ENCODE measurements at places on chromosomes 7 and 10.
A peak's percentile ranks its signal among the peaks of the same experiment; 100 is the strongest.

GRCh38 chr10:1419796-1420610 lies 317.3 kb downstream of the ADARB2 start:
- peaks cover 26% of the 10 kb centered on the region for H3K27me3 ChIP-seq
- peak overlapping the region; percentile 42 for H3K4me3 ChIP-seq
- H3K4me1 ChIP-seq, result peaks cover 8% of the 10 kb centered on the region
- no peaks in the 10 kb centered on the region for H3K36me3 ChIP-seq
- no peak overlapping the region for H3K27ac ChIP-seq

- no peak for DNase-seq
- H3K36me3 ChIP-seq, result no peaks in the 10 kb centered on the region
- H3K27me3 ChIP-seq, result peaks cover 8% of the 10 kb centered on the region
- peaks cover 7% of the 10 kb centered on the region for H3K4me1 ChIP-seq
Observed at GRCh38 chr7:155973451-155973997, 161.3 kb upstream of the SHH start.

DNA sequence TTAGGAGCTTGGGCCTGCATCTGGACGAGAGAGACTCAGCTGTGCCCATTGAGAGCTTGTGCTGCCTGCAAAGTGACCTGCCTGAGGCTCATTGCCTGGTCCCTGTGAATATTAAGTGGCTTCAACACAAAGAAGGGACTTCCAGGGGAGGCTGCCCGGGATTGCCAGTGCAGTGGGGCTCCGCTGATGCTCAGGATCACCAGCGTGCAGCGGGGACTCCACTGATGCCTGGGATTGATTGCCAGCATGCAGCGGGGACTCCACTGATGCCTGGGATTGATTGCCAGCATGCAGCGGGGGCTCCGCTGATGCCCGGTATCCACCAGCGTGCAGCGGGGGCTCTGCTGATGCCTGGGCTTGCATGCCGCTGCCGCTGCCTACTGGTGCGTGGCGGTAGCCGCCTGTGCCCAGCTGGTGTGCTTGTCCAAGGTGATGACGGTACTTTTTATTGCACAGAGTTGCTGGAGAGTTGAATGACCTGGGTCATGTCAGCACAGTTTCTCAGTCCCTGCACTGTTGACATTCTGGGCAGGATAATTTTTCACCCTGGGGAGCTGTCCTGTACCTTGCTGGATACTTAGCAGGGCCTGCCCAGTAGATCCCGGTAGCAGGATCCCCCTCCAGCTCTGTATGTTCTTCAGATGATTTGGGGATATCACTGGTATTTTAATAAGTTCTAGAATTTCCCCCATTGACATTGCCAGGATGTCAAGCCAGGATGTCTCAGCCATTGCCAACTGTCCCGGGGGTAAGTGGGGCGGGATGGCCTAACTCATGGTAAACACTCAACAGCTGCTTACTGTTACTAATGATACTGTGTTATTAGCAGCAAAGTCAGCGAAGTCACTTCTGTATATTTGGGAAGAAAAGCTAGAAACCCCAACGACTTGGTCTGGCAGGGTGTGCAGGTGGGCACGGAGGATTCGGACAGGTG lies 13.0 kb downstream of the DOCK1 start:
- H3K36me3 ChIP-seq, result no peaks in the 10 kb centered on the region
- no peak overlapping the region for H3K27ac ChIP-seq
- no peak overlapping the region for H3K4me3 ChIP-seq

DNA sequence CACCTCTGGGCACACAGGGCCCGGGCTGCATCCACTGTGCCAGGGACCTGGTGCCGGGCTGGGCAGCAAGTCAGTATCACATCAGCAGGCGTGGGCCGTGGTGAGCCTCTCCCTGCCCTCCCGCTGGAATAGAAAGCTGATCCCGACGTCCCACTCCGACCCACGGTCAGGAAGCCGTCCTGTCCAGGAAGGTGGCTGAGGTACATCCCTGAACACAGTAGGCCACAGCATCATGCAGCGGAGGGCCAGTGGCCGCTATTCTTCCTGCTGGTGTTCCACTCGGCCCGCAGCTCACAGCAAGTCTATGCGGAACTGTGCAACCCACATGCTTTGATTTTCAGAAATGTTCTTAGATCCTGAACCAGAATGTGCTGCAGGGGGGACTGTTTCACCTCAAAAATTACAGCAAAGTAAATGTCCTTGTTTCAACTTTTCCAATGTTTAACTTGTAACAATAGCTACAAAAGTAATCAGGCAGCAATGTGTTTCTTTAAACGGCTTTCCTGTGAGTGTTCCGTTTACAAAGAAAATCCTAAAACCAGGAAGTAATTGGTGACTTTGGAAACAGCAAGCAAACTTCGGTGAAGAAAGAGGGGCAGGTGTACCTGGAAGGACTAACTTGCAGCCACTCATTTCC lies 676 bp upstream of the GPR146 start:
- H3K4me3 ChIP-seq, result peak overlapping the region; percentile 63
- H3K27me3 ChIP-seq, result no peaks in the 10 kb centered on the region
- DNase-seq, result no peak
- H3K27ac ChIP-seq, result peak overlapping the region; percentile 59

DNA sequence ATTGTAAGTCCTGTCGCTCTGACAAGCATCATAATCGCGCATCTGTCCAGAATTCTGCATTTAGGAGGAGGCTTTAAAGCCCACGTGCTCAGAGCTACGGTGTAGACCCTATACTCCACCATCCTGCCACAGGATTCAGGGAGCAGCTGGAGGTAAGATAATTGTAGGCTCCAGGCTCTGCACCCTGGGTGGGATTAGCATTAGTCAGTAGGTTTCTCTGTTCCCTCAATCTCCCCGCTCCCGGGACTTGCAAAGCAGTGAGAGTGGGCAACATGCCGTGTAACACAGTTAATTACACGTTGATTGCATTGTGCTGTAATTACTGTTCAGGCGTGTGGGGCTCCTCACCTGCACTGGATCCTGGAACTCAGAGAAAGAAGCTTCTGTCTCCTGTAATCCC lies 89.3 kb upstream of the CUX1 start:
- no peaks in the 10 kb centered on the region for H3K36me3 ChIP-seq
- no peaks in the 10 kb centered on the region for H3K4me1 ChIP-seq
- no peak overlapping the region for H3K27ac ChIP-seq
- no peaks in the 10 kb centered on the region for H3K27me3 ChIP-seq

GRCh38 chr10:74156919-74157289 lies 5.9 kb downstream of the ADK start:
- H3K27ac ChIP-seq, result no peak overlapping the region
- peaks cover 31% of the 10 kb centered on the region for H3K4me1 ChIP-seq
- H3K4me3 ChIP-seq, result no peak overlapping the region
- H3K36me3 ChIP-seq, result peaks cover 13% of the 10 kb centered on the region

DNA sequence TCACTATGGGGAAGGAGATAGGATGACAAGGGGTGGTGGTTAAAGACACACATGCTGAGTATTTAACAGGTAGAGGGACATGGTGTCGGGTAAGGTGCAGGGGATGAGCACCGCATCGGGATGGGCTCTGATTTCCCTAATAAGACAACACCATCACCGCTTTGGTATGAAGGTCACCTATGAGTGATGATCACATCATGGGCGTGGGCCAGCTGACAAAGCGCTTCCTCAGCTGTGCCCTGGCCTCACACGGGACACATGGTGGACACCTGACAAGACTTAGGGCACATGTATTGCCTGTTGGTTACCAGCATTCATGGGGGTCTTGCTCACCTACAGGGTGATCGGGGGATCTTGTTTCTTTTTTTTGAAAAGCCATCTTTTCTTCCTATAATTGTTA lies 12.8 kb downstream of the C7orf57 start:
- no peak for DNase-seq
- peaks cover 21% of the 10 kb centered on the region for H3K4me1 ChIP-seq
- no peak overlapping the region for H3K27ac ChIP-seq
- no peak overlapping the region for H3K4me3 ChIP-seq
- H3K27me3 ChIP-seq, result no peaks in the 10 kb centered on the region
- H3K36me3 ChIP-seq, result no peaks in the 10 kb centered on the region

- DNase-seq, result no peak
- no peaks in the 10 kb centered on the region for H3K4me1 ChIP-seq
- no peaks in the 10 kb centered on the region for H3K27me3 ChIP-seq
- H3K36me3 ChIP-seq, result no peaks in the 10 kb centered on the region
- no peak overlapping the region for H3K27ac ChIP-seq
Observed at GRCh38 chr7:48337012-48337621, 165.9 kb downstream of the ABCA13 start.

- H3K27me3 ChIP-seq, result no peaks in the 10 kb centered on the region
- H3K4me3 ChIP-seq, result no peak overlapping the region
- H3K4me1 ChIP-seq, result peaks cover 2% of the 10 kb centered on the region
Observed at GRCh38 chr7:154540596-154540995, 462.3 kb downstream of the PAXIP1 start.

- no peak overlapping the region for H3K27ac ChIP-seq
- no peak overlapping the region for H3K4me3 ChIP-seq
- H3K4me1 ChIP-seq, result peaks cover 4% of the 10 kb centered on the region
- no peaks in the 10 kb centered on the region for H3K27me3 ChIP-seq
- DNase-seq, result no peak
Observed at GRCh38 chr7:105452085-105452484, 63.4 kb upstream of the SRPK2 start.

- H3K4me1 ChIP-seq, result peaks cover 24% of the 10 kb centered on the region
- H3K4me3 ChIP-seq, result no peak overlapping the region
- no peak for DNase-seq
- H3K36me3 ChIP-seq, result peaks cover 33% of the 10 kb centered on the region
Observed at GRCh38 chr10:12027539-12027938, 15.1 kb downstream of the UPF2 start.

DNA sequence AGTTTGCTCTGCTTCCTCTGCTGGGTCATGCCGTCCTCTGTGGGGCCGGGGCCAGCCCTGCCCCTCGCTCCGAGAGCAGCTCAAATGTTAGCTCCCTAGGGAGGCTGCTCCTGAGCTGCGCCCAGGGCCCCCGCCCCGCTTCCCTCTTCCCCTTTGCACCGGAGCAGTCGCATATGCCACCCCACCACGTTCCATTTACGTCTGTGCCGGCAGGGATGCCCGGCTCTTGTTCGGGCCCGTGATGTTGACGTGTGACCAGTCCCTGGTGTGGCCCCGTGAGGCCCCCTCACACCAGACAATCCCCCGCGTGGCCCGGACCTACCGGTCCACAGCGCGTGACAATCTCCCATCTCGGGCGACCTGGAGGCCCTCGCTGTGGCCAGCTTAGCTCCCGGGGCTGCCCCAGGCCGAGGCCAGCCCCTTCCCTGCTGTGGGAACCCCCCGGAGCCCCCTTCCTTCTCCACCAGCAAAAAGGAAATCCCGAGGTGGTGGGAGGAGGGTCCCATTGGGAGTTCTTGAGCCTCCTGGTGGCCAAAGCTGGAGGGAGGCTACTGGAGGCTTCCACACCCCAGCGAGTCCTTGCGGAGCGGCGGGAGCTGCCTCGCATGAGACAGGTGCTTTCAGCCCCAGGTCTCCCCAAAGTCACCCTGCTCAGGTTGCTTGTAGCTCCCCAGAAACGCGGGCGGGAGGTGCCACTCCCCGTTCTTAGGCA lies 15.2 kb downstream of the FAM20C start:
- H3K4me1 ChIP-seq, result no peaks in the 10 kb centered on the region
- no peaks in the 10 kb centered on the region for H3K36me3 ChIP-seq
- no peak overlapping the region for H3K4me3 ChIP-seq
- H3K27ac ChIP-seq, result no peak overlapping the region

All from activated naive CD8-positive, alpha-beta T cell treated with anti-CD3 and anti-CD28 coated beads for 36 hours (primary cell).